ENCODE measurements at places on chromosomes 2 and 18.
A peak's percentile ranks its signal among the peaks of the same experiment; 100 is the strongest.

DNA sequence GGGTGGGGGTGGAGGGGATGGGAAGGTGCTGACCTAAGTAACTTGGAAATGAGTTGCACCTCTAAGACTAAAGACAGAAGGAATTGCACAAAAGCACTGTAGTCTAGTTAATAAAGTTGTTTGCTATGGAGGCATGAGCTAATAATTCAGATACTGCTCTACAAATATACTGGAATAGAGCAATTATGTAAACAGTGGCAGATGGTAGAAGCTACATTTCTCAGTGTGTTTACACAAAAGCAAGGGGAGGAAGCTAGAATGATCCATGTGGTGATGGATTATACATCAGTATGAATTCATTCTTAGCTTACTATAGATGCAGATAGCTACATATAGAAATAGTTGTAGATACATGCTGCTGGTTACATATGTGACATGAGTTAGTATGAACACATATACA, 27.6 kb upstream of the UBE2F start:
- DNase-seq = no peak

GRCh38 chr18:641224-641623, 16.2 kb upstream of the TYMS start:
- DNase-seq = no peak

DNA sequence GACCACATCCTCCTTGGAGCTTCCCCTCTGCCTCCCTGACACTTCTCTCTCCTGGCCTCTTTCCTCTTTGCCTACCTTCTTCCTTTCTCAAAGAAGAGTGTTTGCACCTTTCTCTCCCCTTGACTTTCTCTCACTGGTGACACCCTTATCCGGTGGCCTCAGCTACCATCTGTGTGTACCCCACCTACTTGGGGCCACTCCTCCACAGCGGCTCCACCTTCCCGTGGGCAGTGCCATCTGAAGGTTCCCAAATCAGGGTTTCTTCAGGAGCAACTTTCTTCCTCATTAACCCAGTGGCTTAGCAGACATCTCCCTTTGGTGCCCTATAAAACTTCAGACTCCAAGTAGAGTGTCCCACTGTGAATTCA, 5.3 kb upstream of the NCL start:
- DNase-seq = no peak

DNA sequence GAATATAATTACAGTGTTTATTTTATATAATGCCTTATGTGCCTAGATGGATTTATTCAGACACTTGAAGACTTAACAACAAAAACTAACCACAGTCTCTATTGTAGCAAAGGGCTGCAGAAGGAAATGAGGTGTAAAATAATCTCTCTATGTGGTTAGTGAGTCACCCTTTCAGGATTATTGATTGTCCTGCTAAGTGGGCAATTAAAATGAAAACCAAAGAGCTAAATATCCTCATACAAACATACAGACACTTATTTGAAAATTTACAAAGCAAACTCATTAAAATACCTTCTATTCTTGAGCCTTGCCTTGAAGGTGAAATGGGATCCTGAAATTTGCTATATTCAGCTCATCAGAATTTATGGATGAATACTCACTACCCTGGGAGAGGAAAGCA, 27.7 kb upstream of the DCC start:
- DNase-seq = no peak

DNA sequence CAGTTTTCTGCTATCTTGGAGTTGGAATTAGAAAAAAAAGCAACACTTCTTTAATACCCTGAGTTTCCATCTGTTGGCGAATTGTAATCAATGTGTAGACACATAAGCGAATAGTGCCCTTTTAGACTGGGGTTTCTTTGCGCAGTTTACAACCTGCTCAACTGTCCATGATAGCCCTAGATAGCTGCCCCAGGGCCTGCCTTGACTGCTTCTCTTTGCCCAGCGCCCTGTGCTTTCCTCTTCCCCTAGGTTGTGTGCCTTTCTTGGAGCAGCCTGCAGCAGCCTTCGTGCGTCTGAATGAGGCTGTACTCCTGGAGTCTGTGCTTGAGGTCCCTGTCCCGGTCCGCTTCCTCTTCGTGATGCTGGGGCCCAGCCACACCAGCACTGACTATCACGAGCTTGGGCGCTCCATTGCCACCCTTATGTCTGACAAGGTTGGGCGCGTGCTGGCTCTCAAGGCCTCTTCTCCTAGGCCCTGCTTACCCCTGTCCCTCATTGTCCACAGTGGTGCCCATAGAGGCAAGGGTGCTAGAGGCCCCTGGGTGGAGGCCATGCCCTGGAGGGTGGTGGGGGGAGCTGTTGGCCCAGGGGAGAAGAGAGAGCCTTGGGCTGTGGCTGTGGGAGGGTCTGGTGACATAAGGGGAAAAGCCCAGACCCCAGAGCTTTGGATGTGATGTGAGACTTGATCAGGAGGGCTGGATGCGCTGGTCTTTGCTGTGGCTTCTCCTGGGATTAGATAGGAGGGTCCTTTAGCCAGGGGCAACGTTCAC, 6.9 kb downstream of the SLC4A3 start:
- DNase-seq = no peak

- DNase-seq = no peak
Measured at GRCh38 chr2:45010702-45011012, 1.4 kb upstream of the SIX2 start.

DNA sequence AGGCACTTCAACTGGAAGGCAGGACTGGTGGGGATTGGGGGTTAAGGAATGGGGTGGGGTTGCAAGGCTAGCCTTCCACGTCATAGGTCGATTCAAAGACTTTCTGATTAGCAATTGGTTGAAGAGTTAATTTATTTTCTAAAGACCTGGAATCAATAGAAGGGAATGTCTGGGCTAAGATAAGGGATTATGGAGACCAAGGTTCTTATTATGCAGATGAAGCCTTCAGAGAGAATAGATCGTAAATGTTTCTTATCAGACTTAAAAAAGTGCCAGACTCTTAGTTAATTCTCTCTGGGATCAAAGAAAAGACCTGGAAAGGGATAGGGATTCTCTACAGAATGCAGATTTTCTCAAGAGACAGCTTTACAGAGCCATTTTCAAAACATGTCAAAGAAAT, 368.0 kb upstream of the DLGAP1 start:
- DNase-seq = no peak

- peak; percentile 31 for DNase-seq
Measured at GRCh38 chr2:164599954-164600589, 21.2 kb downstream of the GRB14 start.

DNA sequence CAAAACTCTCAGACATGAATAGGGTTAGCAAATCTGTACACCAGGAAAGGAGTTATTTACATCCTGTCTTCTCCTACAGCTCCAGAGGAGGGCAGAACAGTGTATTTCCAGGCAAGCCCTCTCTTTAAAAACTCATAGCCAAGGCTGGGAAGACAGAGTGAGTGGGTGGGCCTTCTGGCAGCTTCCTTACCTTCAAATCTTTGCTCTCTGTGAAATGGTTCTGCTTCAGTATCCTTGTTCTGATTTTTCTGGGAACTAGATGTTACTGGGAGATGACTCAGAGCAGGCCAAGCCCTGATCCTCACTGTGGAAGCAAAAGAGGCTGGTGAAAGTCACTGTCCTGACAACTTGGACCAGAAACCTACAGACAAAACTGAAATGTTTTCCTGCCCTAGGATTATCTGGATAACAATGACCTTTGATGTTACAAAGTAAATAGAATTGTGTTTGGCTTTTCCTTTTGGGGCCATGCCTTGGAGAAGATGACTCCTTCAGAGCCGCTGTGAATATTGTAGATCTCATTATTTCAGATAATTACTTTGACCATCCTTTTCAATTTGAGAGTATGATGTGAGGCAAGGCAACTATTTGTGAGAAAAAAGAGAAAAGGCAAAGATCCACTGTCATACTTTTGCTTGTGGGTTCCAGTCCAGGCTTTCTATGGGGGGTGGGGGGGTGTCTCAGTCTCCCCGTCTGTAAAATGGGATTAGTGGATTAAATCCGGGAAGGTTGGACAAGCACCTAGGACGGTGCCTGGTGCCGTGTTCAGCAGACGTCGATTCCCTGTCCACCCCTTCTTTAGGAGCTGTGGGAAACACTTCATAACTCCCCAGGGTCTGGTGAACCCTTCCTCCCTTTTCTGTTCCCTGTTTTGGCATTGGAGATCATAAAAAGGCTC, 644 bp upstream of the QPCT start:
- DNase-seq = no peak

GRCh38 chr2:71455741-71456569, 2.6 kb downstream of the DYSF start:
- no peak for DNase-seq

DNA sequence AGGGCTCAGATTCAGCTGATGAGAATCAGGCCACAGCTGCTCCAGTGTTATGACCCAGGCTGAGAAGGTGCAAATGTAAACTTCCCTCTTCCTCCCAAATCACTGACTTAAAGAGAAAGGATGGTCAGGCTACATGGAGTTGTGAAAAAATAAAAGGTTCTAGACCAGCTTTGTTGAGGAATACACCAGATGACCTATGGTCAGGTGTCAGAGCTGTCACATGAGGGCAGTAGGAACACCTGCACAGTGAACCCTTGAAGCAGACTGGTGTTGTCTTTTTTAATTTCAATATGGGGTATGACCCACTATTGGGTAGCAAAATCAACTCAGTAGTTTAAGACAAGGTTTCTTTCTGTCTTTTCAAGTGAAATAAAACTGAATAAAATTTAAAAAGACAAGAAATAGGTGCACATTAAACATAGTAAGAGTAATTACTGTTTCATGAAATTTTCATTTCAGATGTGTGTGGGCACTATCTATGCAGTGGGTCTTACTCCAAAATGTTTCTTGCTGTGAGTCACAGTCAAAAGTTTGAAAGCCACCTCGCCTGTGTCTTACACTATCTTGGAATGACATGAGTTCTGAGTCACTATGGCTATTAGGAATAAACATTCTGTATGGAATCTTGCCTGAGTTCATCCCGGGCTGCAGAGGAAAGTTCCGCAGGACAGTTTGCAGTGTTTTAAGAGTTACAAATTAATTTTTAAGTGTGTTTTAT, 83.6 kb downstream of the ACVR1 start:
- no peak for DNase-seq

DNA sequence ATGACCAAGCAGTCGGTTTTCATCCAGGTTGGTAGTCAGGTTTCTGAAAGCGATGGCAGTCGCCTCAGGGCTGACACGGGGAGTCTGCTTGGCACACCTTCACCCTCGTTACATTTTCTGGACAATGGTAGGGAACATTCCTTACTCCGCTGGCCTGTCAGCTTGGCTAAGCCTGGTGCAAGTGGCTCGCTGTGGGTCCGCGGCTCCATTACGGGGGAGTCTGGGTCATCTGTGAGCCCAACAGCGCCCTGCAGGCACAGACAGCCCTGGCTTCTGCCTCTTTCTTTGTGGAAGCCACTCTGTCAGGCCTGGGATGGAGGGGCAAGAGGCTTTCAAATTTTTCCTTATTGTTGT, 95.6 kb downstream of the HDAC4 start:
- no peak for DNase-seq

- DNase-seq = no peak
Measured at GRCh38 chr18:7924616-7925015, 357.5 kb downstream of the PTPRM start.

DNA sequence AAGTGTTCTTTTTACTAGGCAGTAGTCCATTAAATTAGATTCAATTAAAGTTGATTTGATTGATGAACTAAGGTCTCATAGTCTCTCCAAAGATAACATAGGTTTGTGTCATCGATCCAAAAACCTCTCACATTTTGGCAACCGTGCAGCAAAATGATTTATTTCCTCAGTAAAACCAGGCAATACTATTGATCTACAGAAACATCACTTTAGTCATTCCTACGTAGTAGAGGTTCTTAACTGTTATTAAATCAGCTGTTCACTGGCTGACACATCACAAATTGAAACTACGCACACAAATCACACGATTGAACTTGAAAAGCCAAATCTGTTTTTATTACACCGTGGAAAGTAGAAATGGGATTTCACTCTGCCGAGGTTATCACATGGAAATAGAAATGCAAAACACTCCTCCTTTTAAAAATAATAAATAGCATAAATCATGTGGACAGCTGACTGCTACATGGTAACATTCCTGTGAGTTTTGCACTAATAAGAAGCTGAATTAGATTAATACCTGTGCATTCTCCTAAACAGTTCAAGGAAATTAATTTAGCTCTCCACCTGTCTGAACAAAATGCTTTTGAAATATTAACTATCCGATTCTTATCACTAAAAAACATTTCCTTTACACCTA, 262.5 kb downstream of the CDH20 start:
- DNase-seq = no peak

- no peak for DNase-seq
Measured at GRCh38 chr2:85663594-85664565, 4.1 kb downstream of the SFTPB start.

DNA sequence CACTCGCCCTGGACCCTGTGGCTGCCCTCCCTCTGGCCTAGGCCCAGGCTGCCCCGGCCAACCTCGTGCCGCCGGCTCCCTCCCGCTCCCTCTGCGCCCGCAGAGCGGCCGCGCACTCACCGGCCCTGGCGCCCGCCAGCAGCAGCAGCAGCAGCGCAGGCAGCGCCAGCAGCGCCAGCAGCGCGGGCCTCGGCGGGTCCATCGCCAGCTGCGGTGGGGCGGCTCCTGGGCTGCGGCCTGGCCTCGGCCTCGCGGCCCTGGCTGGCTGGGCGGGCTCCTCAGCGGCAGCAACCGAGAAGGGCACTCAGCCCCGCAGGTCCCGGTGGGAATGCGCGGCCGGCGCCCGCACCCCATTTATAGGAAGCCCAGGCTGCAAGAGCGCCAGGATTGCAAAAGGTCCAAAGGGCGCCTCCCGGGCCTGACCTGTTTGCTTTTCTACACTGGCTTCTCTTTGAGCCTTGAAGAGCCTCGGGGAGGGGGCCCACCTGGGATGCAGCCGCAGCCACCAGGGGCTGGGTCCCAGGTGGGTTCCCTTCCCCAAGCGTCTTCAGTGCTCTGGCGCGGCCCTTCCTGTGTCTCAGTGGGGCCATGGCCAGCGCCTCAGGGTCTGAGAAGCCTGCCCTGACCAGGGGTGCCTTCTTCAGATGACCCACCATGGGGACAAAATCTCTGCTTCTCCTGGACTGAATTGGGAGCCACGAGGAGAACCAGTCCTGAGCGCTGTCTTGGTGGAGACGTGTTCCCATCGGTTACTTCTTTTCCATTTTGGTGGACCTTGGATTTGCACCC, at the start of gene APOB:
APOB (minus strand) TSS at position 330 of the 789 bp plus-strand sequence; CDS start at position 202, 128 bp downstream.
- DNase-seq = no peak

GRCh38 chr2:21811541-21811940, 687.8 kb downstream of the TDRD15 start:
- DNase-seq = no peak

DNA sequence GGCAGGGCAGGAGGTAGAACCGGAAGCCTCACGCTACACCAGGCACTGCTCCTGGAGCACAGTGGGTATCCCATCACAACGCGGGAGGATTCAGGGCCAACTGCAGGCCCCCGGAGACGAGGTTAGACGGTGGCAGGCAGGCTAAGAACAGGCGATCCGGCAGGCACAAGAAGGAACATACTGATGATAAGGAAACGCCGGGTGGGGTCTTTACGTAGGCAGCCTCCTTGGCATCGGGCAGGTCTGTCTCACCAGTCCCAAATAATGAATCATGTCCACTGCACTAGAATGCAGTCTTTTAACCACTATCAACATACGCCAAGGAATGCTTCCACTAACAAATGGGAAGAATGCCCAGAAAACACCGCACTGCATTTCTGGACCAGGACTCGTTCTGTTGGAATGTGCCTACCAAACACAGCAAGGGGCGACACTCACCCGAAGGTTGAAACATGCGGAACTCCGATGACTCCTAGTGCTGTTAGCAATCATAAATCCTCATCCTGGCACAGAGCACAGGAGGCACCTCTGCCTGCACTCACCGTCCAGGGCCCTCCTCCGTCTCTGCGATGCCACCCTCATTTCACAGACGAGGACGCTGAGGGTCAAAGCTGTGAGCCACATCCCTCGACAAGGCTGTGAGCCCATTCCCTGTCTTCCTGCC, 35.2 kb downstream of the ZNF516 start:
- DNase-seq = peak; percentile 20

- DNase-seq = no peak
Measured at GRCh38 chr18:6748241-6748640, 18.7 kb downstream of the ARHGAP28 start.

Measured in HS-27A (cell line).